ENCODE measurements at places on chromosomes 5 and 9.

GRCh38 chr5:96229188-96229587 lies 203.9 kb downstream of the PCSK1 start:
- no peak for DNase-seq

- DNase-seq = no peak
Measured at GRCh38 chr9:113296796-113297558, 6.2 kb downstream of the RNF183 start.

- no peak for DNase-seq
Measured at GRCh38 chr5:143574236-143574635, 170.8 kb upstream of the NR3C1 start.

- no peak for DNase-seq
Measured at GRCh38 chr9:78158286-78158685, 77.6 kb upstream of the CEP78 start.

DNA sequence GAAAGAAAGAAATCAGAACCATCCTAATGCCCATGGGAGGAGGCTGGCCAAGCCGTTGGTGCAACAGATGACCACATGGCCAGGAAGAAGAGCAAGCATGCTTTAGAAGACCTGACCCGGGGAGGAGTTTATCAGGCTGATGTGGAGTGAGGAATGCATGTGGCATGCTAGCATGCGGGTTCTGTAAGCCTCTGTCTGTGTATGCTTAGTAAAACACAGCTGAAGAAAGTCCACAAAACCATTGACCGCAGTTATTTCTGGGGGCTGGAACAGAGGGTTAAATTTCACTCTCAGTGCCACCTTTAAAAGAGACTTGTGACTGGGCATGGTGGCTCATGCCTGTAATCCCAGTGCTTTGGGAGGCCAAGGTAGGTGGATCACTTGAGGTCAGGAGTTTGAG lies 19.1 kb downstream of the GFI1B start:
- DNase-seq = no peak

DNA sequence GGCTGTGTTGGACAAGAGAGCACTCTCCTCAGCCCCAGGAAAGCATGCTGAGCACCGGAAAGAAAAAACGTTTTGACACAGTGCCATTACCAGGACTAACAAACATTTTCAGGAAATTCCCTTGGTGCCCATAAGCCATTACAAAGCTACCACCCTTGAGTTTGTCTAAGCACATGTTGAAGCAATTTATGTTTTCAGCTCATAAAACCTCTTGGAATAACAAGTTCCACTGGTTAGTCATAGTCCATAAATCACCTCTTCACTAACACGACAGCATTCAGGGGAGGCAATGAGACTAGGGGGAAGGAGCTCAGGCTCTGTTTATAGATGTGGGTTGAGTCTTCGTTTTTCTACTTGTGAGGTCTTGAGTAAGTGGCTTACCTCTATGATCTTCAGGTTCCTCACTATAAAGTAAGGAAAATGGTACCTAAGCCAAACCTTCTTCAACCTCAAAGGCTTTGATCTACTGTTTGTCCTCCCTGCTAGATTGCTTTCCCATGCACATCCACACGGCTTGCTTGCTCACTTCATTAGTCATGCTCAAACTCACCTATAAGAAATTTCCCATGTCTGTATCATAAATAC lies 65.4 kb downstream of the DRD1 start:
- DNase-seq = no peak

DNA sequence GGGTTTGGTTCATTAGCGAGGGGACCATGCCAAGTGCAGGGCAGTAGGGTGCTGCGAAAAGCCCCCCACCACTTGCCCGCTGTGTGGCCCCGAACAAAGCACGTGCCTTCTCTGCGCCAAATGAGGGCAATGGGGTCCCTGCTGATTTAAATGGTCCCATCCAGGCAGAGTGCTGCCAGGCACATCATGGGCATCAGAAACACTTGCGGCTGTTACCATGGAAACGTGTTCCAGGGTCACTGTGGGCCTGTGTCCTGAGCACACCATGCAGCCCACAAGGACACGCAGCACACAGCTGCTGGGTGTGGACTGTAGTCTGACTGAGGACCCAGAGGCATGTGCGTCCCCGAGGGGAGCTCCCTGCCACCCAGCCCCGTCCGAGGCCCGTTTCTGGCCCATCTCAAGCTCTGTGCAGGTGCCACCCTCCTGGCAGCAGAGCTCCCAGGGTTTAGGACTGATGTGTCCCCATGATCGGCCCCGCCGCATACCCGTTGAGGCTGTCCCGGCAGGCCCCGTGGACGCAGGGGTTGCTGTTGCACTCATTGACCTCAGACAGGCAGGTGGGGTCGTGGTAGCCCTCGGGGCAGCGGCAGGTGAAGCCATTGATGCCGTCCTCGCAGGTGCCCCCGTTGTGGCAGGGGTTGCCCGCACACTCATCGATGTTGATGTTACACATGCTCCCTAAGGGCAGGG lies 31.3 kb upstream of the SEC16A start:
- no peak for DNase-seq

DNA sequence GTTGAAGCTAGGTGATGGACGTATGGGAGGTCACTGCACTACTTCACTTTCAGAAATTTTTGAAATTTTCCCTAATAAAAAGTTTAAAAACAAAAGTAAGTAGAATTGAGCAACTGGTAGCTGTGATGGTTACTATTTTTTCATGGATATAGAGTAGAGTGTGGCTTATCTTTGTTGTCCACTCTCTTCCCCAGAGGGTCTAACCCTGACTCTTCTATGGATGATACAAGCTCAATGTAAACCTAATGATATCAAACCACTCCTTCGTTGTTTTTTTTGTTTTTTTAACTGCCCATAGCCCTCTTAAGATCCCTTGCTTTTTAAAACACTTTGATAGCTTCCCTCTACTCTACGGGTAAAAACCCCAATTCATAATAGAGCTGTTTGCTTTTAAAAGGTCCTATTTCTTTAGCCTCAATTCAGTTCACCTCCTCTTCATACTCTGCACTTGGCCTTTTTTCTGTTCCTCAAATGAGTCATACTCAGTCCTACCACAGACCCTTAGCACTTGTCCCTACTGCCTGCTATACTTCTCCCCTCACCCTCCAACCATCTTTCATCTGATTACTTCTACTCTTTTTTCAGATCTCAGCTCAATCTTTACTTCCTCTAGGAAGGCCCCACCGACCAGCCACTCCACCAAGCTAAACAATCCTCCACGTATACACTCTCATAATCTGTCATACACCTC lies 2.6 kb downstream of the HDAC3 start:
- DNase-seq = no peak

GRCh38 chr5:73201547-73202513 lies 28.8 kb downstream of the TMEM174 start:
- peak; percentile 73 for DNase-seq

DNA sequence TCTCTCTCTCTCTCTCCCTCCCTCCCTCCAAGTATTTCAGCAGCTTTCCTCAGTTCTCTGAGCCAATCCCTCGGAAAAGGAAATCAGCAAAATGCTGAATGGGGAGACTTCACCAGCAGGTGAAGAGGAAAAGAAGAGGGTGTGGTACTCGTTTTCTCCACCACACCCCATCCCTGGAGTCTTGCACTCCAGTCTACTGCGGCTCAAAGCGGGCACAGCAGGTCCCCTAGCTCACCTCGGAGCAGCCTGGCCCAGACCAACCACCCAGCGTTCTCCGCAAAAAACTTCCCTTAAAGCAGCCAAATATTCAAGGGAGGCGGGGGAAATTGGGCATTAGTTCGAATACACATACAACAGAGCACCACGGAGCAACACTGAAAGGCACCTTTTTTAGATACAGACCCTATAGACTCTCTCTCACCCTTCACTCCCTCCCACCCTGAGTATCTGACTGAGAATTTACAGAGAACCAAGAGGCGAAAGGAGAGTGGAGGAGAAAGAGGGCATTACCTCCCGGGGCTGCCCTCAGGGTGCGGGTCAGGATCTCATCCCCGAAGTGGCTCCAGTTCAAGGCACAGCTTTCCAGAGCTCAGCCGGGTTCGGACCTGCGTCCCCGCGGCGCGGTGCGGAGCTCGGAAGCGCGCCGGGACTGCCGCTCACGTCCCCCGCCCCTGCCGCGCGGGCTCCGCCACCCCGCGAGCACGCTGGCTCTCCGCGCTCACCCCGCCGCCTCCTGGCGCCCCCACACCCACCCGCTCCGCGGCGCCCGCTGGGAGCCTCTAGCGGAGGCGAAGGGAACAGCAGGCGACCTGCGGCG lies 1638.5 kb upstream of the C9orf72 start:
- peak; percentile 49 for DNase-seq

- DNase-seq = peak; percentile 74
Measured at GRCh38 chr9:100505564-100506159, 32.7 kb downstream of the TMEFF1 start.

- DNase-seq = no peak
Measured at GRCh38 chr5:31476738-31477141, 55.2 kb downstream of the DROSHA start.

DNA sequence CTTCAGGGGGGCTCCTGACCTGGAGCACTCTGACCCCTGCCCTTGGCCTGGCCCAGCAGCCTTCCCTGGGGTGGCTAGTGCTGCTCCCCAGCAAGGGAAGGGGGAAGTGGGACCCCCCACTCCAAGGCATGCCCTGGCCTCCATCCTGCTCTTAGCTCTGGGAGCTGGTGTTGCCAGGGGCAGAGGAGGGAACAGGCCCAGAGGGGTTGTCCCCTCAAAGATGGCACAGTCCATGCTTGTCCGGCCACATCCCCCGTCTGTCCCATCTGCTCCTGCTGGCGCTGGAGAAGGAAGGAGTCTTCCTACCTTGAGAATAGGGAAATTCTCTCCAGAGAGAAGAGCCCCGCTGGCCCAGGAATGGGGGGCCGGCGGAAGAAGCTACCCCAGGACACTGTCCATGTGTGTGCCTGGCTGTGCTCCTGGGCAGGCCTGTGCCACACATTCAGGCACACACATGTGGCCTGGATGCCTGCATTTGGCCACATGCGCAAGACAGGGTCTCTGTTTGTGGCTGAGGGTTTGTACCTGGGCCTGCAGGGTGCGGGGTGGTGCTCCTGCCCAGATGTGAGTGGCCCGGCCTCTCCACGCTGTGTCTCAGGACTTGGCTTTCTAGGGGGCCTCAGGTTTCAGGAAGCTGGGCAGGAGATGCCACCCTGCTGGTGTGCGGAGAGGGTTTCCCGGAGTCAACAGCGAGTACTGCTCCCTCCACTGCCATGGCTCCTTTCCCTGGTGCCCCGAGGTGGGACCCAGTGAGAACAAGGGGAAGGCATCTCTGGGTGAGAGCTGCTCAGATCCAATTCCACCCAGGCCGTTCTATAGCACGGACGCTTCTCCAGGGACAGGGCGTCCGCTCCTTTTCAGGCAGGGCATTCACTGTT lies 247.1 kb downstream of the PBX3 start:
- DNase-seq = no peak

GRCh38 chr5:96427824-96428223 lies 5.2 kb downstream of the PCSK1 start:
- DNase-seq = no peak

DNA sequence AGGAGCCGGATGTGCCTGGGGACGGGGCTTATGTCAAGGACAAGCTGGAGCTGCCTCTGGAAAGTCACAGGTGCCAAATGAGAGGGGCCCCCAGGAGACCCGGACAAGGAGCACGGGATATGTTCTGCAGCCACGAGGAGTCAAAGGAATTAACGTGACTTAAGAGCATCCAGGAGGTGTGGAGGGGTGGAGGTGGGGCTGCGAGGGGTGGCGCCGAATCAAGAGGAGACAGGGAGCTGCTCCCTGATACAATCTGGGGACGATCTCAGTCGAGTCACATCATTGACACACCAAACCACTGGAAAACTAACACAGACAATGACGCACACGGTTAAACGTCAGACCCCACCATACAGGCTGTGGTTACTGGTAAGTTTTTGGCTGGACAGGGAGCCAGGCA lies 10.4 kb downstream of the CCDC127 start:
- no peak for DNase-seq

DNA sequence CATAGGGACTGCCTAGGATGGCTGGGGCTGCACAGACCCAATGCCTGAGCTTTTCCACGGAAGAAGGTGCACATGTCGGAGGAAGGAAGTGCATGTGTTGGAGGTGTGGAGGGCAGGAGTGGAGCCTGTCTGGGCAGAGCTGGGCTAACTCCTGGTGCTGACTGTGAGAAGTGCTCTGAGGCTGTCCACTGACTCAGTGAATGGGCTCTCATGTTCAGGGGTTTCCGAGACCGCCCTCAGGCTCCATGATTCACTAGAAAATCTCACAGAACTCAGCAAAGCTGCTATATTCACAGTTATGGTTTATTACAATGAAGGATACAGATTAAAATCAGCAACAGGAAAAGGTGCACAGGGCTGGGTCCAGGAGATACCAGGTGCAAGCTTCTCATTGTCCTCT lies 37.2 kb downstream of the NTNG2 start:
- DNase-seq = no peak

- no peak for DNase-seq
Measured at GRCh38 chr9:77402286-77402685, 225.0 kb downstream of the VPS13A start.

GRCh38 chr9:80251778-80252177 lies 680.0 kb downstream of the TLE4 start:
- no peak for DNase-seq

GRCh38 chr5:141529873-141530272 lies 41.0 kb downstream of the PCDHGC5 start:
- DNase-seq = no peak

- no peak for DNase-seq
Measured at GRCh38 chr9:112142420-112142819, 32.7 kb downstream of the SUSD1 start.

GRCh38 chr5:57569601-57570000 lies 87.0 kb upstream of the ACTBL2 start:
- no peak for DNase-seq

DNA sequence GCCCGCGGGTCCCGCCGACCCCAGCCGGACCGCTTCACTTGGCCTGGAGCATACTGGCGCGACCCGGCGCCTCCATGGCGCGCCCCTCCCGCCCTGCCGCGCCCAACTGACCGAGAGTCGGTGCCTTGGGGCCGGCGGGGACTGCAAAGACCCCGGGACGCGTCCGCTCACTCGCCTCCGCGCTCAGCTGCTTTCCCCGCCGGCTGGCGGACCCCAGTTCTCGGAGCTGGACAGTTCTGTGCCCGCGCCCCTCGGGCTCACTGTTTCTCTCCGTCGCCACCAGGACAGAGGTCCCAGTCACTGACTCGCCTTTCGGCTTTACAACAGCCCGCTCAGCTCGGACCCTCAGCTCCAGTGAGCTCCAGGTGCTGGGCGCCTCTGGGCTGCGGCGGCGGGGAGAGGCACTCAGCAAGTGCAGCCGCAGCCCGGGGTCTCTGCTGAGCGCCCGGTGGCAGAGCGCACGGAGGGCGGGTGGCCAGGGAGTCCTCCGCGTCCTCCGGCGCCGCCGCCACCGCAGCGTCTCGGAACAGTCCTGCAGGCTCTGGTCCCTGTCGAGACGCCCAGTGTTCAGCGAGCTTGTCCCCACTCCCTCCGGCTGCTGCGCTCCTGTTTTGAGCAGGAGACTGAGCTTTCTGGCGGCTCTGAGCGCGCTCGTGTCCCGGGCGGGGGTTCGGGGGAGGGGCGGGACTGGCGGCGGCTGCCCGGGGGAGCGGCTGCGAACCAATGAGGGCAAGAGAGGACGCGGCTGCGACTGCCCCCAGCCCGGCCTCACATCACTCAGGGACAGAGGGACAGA lies at the start of gene SMIM32:
SMIM32 (minus strand) TSS at position 637 of the 796 bp plus-strand sequence. CDS start 638 bp downstream, outside the sequence.
- no peak for DNase-seq

GRCh38 chr5:127228540-127229184 lies 61.9 kb upstream of the MEGF10 start:
- no peak for DNase-seq

GRCh38 chr9:4137234-4137633 lies 162.6 kb downstream of the GLIS3 start:
- no peak for DNase-seq

GRCh38 chr5:119876522-119876921 lies 247.2 kb downstream of the FAM170A start:
- DNase-seq = no peak

GRCh38 chr9:132026932-132027585 lies 52.6 kb downstream of the MED27 start:
- no peak for DNase-seq

- no peak for DNase-seq
Measured at GRCh38 chr5:43367453-43367852, 44.7 kb downstream of the CCL28 start.
